ENCODE measurements at places on chromosomes 2 and 18.
A peak's percentile ranks its signal among the peaks of the same experiment; 100 is the strongest.

DNA sequence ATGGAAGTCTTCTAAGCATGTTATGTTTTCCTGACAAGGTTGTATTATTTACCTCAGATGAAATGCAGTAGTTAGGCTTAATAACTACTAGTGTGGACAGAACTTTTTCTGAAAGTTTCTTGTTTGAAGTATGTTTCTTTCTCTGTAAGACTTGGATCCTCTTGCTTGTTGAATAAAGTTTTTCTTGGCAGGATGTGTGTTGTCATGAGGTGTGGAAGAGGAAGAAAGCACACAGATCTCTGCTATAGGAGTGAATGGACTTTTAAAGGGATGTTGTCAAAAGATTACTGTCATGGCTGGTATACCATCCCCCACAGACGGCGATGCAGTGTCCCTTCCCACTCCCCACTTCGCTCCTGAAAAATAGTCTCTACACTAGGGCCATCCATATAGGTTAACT lies 2.6 kb downstream of the CAB39 start:
- no peak for DNase-seq

- DNase-seq: no peak
Measured at GRCh38 chr2:216634370-216635148, 1.3 kb downstream of the IGFBP2 start.

- DNase-seq: no peak
Measured at GRCh38 chr2:42254186-42254895, 85.2 kb downstream of the EML4 start.

DNA sequence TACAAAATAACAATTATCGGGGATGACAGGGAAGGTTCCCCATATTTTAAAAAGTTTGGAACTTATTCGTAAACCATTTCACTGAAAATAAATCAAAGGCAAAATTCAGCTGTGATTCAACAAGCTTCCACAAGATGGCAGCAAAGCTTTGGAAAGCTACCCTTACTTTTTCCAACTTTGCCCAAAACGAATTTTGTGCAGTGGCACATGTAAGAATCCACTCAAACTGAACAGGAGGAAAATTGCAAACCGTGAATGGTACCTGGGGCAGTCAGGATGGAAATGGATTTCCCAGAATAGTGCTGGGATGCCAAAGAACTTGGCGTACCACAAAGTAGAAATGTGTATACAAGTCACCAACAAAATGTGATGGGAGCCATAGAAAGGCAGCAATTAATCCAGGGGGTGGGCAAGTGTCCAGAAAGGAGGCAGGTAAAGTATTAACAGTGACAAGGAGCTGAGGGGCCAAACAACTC lies 10.7 kb downstream of the RPL31 start:
- peak; percentile 42 for DNase-seq

DNA sequence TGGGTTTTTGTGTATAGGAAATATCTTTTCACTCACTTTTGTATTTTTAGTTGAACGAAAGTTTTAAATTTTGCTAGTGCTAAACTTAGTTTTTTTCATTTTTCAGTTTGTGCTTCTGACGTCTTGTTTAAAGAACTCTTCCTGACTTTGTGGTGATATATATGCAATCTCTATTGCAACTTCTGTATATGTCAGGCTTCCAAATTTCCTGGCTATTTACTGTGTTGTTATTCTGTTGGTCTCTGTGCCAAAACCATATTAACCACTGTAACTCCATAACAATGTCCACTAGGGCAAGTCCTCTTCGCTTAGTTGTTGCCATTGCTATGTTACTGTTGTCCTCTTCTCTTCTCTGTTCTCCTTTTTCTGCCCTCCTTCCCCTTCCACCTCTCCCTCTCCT lies 3.2 kb upstream of the EHD3 start:
- DNase-seq: no peak

DNA sequence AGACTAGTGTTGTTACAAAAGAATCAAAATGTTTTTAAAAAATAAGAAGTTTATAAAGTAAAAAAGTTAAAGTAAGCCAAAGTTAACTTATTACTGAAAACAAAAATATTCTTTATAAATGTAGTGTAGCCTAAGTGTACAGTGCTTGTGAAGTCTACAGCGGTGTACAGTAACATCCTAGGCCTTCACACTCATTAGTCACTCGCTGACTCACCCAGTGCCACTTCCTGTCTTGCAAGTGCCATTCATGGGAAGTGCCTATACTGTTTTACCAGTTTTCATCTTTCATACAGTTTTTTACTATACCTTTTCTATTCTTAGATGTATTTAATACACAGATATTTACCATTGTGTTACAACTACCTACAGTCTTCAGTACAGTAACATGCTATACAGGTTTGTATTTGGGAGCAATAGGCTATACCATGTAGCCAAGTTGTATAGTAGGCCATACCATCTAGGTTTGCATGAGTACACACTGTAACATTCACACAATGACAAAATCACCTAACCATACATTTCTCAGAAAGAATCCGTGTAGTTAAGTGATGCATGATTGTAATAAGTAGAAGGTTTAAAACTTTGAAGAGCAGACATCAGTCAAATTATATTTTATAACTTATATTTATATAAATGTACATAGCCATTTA lies 13.4 kb downstream of the SERPINB7 start:
- DNase-seq: no peak

Measured in NCI-H2227 treated with DMSO at 0.1 percent for 48 hours (cell line).